ENCODE measurements at places on chromosomes 11 and 22.

GRCh38 chr11:113526521-113526920 lies 51.3 kb upstream of the DRD2 start:
- no peak for DNase-seq

- no peak for DNase-seq
These were observed 17.6 kb downstream of the INCENP start for GRCh38 chr11:62141111-62142042.

DNA sequence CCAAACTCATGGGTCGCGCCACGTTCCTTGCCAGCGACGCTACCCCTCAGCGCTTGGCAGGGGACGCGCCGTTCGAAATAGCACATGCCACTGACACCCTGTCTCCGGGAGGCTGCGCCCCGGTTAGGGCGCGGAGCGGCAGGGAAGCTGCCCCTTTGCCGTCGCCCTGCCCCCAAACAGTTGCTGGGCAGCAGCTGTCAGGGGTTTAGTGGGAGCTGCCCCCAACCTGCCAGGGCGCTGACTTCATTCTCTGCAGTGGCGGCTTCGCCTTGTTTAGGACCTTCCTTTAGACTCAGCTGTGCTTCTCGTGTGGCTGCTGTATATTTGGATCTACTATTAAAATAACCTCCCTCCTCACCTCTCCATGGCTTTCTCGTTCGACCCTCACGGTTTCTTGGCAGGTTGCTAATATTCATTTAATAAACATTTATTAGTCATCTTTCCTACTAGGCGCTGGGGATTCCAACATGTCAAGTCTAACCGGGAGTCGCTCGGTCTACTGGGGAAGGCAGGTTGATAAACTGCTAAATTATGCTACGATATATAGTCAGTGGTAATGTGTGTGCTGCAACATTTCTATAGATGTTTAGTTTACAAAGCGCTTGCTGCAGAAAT lies 782 bp downstream of the TMEM109 start:
- no peak for DNase-seq

DNA sequence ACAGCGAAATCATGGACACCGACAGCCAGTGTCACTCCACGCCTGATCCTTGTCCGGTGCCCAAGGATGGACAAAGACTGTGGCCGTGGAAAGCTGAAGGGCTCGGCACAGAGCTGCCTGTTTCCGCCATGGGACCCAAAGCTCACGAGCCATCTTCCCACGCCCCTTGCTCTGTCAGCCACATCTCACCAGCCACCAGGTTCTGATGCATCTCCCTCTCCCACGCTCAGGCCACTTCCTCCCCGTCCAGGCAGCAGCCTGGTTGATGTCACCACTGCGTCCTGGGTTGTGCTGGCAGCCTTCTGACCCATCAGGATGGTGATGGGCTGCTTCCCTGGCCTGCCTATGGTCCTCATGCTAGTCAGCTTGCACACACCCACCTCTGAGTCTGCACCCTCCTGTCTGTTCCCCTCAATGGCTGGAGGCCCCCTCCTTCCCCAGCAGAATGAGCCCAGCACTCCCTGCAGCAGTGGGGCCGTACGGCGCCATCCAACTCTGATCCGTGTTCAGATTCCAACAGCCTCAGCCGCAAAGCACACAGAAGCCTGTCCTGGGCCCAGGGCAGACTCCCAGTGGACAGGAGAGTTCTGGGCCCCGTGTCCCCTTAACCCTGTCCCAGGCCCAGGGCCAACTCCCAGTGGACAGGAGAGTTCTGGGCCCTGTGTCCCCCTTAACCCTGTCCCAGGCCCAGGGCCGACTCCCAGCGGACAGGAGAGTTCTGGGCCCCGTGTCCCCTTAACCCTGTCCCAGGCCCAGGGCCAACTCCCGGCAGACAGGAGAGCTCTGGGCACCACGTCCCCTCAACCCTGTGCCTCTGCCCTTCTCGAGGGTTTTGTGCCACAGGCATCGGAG lies 259.5 kb downstream of the BRD1 start:
- DNase-seq, result no peak

DNA sequence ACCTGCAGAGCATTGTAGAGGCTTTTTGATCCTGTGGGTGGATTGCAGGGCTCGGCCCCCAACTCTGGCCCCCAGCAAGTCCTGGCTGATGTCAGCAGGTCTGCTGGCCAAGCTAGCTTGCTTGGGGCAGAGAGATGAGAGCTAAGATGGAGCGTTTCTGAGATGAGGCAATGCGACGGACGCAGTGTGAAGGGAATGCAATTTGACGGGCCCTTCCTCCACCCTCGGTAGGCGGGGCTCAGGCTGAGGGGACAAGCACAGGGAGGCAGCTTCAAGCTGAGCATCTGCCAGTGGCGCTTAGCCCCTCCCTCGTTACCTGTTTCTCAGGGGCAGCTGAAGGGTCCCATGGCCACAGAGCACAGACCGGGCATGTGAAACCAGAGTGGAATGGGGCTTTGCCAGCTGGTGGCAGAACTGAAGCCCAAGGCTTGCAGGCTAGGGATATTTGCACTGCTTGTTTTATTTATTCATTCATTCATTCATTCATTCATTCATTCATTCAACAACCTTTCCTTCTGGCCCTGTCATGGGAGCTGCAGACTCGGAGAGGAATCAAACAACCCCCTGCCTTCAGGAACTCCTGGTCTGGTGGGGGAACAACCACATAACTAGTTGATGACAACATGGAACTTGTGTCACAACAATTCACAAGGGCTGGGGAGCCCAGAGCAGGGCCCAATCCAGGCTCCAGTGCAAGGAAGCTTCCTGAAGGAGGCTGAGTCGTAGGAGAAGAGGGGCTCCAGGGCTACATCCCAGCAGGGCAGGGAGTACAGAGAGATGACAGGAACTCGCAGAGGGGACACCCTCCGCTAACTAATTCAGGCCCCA lies 66.8 kb downstream of the THAP12 start:
- no peak for DNase-seq

- DNase-seq, result no peak
These were observed 46.9 kb downstream of the PHF21B start for GRCh38 chr22:44962741-44963454.

DNA sequence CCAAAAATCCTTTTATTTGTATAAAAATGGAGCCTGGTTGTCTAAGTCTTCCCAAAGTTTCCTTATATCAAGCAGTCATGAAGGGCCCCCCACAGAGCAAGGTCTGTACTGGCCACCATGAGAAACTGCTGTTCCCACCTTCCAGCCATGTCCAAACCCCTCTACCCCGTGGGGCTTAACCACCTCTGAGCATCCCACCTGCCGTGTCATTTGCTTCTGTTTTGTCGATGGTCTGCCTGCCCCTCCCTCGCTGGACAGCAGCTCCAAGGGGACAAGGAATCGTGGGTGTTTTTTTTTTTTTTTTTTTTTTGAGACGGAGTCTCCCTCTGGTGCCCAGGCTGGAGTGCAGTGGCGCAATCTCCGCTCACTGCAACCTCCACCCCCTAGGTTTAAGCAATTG lies 11.1 kb upstream of the ANO1 start:
- DNase-seq, result no peak

GRCh38 chr11:75160220-75160757 lies 9.4 kb downstream of the SLCO2B1 start:
- no peak for DNase-seq

GRCh38 chr11:12260731-12261521 lies 116.4 kb upstream of the PARVA start:
- no peak for DNase-seq

DNA sequence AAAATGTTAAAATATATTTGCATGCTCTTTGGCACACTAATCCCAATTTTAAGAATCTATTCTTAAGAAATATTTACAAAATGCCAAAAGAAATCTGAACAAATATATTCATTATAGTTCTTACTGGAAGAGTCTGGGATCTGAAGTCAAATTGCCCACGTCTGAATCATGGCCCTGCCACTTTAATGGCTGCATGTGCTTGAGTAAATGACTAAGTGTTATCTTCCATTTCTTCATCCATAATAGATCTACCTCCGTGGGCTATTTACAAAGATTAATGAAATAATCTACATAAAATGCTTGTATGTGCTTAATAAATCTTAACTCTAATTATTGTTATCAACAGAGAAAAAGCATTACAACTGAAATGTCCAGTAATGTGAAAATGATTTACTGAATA lies 24.5 kb upstream of the DKK3 start:
- DNase-seq, result no peak

DNA sequence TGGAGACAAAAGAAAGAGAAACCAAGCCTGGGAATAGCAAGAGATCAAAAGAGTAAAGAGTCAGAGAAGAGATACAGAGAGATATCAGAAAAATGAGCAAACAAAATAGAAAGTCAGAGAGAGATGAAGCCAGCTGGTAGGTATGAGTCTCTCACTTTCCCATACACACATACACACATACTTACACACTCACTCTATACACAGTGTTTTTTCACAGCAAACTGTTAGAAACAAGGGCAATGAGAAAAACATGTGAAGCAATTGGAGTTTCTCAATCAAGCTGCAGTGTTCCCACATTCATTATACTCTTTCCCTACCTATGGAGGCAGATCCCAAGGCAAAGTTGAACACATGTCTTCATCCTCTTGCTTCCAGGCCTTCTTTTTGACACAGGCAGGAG lies 2.6 kb upstream of the NLRP10 start:
- no peak for DNase-seq

- no peak for DNase-seq
These were observed 31.4 kb downstream of the CREB3L1 start for GRCh38 chr11:46308631-46309419.

DNA sequence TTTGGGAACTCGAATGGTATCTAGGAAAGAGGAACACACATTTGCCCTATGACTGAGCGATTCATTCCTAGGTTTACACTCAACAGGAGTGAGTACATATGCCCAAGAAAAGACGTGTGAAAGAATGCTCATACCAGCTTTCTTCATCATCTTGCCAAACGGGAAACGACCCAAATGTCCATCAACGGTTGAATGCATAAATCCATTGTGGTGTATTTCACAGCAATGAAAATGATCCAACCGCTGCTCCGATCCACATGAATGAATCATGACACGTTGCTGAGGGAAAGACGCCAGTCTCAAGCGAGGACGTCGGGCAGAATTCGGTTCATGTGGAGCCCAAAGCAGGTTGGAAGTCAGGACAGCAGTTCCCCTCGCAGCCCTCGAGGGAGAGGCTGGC lies 71.5 kb downstream of the CYTH4 start:
- no peak for DNase-seq

DNA sequence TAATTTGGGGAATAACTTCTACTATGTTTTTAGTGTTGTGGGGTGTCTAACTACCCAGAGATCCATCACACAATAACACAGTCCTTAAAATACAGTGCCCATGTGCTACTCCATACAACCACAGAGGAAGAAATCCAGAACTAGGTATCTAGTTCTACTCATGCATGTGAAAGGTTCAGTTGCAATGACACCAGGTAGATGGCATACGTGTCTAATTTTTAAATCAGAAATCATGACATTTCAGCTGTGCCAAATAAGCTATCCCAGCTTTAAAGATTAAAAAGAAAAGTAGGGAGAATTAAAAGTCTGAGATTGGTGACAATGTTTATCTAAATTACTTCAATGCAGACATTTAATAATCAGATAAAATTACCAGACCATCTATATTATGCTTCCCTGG lies 122.2 kb downstream of the CD44 start:
- DNase-seq, result no peak
